ENCODE measurements at places on chromosomes 4 and X.

DNA sequence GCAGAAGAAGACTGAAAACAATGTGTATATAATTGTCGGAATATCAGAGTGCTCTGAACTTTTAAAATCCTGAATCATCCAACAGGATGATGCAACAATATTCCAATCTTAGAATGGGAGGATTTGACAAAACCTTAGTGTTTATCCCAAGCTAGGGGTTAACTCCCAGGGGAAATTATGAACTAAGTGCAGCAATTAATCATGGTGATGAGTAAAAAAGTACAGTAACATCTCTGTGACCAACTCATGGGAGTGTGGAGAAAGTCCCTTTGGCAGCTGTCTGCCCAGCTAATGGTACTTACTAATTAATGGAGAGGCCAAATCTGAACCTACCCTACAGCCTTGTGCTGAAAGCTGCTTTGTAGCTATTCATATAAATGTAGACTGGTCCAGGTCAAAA lies 257.6 kb upstream of the DDX53 start:
- no peak for DNase-seq

DNA sequence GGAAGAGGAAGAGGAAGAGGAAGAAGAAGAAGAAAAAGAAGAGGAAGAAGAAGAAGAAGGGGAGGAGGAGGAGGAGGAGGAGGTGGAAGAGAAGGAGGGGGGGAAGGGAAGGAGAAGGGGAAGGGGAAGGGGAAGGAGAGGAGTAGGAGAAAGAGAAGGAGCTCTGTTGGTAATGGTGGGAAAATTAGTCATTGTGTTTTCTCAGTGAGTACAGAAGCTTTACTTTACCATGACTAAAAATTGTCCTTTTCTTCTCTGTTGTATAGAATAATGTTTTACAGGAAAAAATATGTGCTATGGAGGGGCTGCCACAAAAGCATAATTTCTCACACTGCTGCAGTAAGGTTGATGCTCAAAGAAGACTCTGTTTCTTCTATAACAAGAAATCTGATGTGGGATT lies 4.1 kb downstream of the AFM start:
- DNase-seq, result no peak

DNA sequence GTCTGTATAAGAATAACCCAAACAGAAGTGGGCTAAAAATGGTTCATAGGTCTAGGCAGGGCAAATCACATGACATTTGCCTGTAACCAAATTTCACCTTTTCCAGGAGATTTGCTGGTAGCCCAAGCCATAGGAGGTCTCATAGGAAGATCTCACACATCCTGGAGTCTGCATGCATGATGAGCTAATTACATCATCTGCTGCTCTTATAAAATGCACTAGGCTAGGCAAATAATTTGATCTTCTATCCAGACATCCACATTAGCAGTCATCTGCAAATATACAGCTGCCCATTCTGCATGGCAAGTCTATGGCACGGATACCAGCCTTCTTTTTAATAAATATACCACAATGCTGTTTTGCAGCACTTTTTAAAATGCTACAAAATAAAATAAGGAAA lies 87.2 kb downstream of the MAPK10 start:
- DNase-seq, result no peak

DNA sequence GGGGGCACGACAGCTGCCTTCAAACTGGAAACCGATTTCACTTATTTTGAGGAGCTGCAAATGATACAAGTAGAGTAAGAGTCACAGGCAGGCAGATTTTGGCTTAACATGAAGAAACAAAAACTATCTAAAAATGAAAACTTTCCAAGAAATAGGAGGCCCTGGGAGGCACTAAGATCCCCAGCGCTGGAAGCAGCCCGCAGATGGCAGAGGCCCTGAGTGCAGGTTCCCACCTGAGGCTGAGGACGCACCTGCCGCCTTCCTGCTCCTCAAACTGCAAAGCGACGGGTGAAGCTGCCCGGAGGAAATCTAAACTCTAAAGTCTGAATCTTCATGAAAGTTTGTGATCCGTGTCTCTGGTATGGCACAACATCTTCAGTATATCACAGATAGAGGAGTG lies 138.7 kb downstream of the AFAP1 start:
- no peak for DNase-seq

DNA sequence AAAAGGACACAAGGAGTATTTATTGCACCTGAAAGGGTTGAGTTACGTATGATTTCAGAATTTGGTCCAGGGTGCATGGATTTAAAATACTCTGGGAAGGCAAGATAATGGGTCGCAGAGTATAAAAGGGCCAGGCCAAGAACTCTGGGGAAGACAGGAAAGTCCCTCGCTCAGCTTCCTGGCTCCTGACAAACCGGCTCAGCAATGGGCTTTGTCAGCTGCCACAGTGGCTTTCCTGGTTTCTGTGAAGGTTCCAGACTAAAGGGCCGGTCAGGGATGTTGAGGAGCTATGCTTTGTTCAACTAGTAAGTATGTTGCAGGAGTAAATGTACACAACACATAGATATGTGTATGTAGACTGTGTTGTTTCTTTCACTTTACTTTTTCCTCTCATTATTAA lies 154.4 kb upstream of the ETNPPL start:
- DNase-seq, result no peak

DNA sequence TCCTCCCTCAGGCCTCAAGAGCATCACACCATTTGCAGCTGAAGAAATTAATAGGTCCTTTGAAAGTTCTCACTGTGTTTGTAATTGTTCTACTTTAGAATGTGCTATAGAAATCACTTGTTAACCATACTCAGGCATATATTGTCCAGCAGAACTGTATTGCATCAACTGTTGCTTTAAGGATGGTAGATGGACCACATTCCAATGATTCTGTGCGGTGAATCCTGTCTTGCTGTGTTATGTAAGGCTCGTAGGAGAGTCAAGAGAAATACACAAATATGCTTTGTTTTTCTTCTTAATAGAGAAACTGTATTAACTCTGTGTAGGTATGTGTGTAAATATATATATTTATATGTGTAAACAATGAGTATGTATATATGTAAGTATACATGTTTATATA lies 6.3 kb upstream of the ADGRA3 start:
- DNase-seq, result no peak

DNA sequence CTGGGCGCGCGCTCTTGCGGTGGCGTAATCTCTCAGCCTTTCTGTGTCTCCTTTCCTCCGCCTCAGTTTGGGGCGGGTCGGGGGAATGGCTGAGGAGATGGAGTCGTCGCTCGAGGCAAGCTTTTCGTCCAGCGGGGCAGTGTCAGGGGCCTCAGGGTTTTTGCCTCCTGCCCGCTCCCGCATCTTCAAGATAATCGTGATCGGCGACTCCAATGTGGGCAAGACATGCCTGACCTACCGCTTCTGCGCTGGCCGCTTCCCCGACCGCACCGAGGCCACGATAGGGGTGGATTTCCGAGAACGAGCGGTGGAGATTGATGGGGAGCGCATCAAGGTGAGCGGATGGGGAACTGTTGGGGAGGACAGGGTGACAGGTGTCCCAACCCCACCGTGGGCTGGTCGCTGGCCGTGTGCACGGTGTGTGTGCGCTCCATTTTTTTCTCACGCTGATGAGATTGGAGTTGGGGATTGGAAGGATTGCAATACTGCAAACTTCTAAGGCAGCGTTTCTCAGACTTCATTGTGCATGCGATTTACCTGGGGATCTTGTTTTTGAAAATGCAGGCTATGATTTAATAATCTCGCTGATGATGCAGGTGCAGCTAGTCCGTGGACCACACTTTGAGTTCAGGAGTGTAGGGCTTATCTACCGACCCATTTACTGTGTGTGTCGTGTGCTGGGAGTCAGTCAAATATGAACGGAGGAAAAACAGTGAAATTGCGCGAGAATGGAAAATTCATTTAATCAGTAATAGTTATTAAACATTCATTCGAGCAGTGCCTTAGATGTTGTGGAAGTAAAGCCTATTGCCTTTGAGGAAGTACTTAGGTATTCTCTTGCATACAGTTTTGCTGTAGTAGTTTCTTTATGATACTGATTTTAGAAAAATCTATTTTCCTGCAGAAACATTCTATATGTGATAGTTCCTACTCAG lies at the start of gene RAB33B:
Gene RAB33B (plus strand): TSS at position 11 of the 935 bp plus-strand sequence. CDS start 75 bp downstream, at position 86.
- DNase-seq, result no peak

- DNase-seq, result no peak
Measured at GRCh38 chr4:115343171-115343570, 229.8 kb upstream of the NDST4 start.

GRCh38 chrX:43949669-43950068 lies 23.5 kb downstream of the NDP start:
- DNase-seq, result no peak

GRCh38 chr4:26141051-26141721 lies 179.6 kb upstream of the RBPJ start:
- no peak for DNase-seq

- DNase-seq, result no peak
Measured at GRCh38 chr4:108830509-108831244, 67.8 kb upstream of the ETNPPL start.

- DNase-seq, result no peak
Measured at GRCh38 chr4:171221181-171221580, 592.0 kb upstream of the GALNTL6 start.

DNA sequence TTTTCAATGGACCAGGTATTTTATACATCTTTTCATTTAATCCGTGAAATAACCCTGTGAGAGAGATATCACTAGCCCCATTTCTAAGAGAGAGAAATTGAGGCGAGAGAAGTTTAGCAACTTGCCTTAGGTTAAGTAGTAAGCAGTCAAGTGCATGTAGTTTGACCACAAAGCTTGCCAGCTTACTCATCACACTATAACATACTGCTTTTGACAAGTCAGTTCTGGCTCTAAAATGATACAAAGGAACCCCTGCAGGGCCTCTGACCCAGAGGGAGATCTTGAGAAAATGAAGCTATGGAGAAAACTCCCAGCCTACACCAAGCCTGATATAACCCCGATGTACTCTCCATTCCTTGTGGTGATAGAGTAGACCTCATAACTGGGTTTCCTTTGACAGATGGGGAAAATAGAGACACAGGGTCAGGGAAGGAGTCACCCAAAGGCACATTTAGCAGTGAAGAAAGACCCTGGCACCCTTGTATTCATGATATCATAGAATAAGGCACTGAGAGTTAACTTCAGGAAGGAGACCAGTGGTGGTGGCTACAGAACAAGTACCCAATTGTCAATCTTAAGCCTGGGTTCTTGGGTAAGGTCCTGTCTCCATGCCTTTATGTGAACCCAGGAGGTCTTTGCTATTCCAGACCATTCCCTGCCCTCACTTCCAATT lies 60.2 kb upstream of the MSN start:
- DNase-seq, result no peak

DNA sequence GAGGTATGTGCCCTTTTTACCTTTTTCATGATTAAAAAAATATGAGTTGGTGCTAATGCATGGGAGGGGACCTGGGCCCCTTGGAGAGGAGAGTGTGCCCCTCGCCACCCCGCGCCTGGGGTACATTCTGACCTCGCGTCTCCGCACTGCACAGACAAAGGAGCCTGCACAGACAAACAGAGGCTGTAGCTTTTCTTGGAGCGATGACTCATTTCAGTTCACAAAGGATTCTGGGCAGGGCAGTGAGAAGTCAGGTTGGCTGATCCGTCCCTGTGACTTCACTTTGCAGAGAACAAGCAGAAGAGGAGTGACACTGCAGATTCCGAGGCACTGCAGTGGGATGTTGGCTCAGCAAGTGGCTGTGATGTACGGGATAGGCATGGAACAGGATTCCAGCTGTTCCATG lies 82.9 kb downstream of the STOX2 start:
- no peak for DNase-seq

DNA sequence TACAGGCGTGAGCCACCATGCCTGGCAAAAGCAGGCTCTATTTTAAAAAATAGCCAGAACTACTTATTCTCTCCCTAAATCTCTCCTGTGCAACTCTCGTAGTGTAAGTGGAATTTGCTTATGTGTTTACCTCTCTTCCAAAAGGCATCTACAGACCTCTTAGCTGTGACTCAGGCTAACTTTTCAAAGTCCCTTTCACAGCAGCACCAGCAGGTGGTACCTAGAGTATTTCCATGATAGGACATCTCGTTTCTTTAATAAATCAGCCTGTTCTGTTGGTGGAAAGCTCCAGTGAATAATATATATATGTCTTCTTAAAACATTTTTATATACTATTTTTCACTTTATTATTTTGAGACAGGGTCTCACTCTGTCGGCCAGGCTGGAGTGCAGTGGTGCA lies 89.0 kb downstream of the NSUN7 start:
- DNase-seq, result no peak

DNA sequence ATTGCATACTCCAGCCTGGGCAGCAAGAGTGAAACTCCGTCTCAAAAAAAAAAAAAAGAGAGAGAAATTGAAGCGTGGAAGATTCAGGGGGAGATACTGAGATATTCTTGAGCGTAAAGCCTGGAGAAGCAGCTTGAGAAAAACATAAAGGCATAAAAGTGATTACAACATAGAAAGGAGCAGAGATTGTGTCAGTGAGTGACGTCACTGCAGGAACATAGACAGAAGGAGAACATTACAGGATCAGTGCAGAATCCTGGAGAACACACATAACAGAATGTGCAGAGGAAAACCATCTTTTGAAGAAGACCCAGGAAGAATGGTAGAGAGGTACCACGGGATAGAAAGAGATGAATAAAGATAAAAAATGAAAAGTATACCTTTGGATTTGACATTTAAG lies 147.0 kb downstream of the APBB2 start:
- DNase-seq, result no peak

GRCh38 chr4:158134222-158134621 lies 38.6 kb downstream of the GASK1B start:
- DNase-seq, result no peak

GRCh38 chr4:52856801-52857200 lies 5.3 kb upstream of the RASL11B start:
- no peak for DNase-seq

- DNase-seq, result no peak
Measured at GRCh38 chrX:14932136-14932535, 58.9 kb downstream of the MOSPD2 start.

DNA sequence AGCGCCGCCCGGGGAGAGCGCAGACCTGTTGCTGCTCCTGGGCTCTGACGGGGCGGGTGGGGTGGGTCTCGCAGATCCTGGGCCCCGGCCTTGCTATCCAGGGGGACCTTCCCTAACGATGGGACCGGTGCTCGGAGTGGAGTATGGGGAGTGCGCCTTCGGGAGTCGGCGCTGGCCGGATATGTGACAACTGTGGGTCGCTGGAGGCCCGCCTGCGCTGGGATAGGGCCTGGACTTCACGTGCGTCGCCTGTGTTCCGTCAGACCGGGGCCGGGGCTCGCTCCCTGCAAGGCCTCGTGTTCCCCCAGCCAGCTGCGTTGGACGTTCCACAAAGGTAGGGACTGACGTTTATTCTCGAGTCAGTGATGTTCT lies 1.3 kb downstream of the TBL1X start:
- no peak for DNase-seq

DNA sequence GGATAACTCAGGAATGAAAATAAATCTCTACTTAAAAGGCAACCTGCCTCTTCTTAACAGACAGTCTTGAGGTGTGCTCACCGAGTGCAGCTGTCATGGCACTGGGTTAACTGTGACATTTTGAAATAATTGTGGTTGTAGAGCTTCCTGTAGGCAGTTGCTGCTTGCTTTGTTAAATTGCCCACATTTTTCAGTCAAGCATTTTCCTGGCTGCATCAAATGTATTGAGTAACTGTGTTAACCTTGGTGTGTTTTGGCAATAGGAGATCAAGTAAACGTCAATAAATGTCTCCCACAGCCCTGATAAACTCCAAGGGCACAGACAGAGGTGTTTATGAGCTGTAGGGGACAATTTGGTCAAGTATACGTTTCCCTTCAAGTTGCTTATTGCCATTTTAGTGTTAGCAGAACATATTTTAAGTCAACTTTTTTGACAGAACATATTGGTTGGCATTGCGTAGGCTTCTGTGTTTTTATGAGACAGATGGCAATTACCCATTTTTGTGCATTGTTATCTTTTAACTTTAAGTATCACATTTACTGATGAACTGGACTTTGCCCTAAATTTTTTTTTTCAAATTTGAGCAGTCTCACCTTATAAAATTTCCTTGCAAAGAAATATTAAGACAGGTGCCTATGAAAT lies 527.4 kb downstream of the C4orf33 start:
- DNase-seq, result no peak

- no peak for DNase-seq
Measured at GRCh38 chrX:30568136-30568535, 9.4 kb downstream of the TASL start.

Measured in stimulated activated CD8-positive, alpha-beta memory T cell treated with anti-CD3 and anti-CD28 coated beads, Interleukin-2, amount 100 ng/mL, for 1 hour (primary cell).